ENCODE measurements at places on chromosomes 1 and 21. TPM values are rescaled to one million over a fixed set of nuclear protein-coding genes. Genes with fewer than 3 reads are reported as not detected.

- no peak for DNase-seq
Measured at GRCh38 chr21:31524140-31524539, 135.4 kb upstream of the SOD1 start.

DNA sequence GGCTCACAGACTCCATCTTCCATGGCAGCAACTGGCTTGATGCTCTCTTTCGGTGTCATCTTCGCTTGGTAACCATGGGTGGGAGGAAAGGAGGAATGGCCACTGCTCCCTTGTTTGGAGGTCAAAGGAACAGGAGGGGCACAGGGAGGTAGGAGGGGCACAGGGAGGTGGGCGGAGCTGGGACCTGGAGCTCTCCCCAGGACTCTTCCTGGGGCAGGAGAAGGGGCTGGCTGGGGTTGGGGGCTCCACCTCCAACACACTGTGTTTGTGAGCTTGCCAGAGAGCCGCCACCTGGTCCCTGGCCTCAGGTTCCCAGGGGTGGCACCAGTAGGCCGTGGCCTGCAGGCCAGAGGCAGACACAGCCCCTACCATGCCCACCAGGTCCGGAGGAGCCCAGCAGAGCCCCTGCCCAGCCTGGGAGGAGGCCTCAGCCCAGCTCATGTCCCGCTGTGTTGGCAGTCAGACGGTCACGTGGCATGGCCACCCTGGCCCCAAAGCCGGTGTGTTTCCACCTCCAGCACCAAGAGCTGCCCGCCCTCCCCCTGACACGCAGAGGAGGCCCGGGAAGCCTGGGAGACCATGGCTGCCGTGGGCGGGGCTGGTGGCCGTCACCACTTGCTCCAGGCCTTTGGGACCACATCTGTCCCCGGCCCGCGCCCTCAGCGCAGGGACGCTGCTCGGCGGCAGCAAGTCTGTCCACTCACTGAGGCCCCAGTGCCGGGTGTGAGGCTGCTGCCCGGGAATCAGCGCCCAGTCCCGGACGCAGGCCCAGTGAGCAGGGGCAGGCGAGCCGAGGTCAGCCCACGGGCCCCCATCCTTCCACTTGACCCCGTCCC, 73.9 kb downstream of the MORN1 start:
- no peak for DNase-seq

DNA sequence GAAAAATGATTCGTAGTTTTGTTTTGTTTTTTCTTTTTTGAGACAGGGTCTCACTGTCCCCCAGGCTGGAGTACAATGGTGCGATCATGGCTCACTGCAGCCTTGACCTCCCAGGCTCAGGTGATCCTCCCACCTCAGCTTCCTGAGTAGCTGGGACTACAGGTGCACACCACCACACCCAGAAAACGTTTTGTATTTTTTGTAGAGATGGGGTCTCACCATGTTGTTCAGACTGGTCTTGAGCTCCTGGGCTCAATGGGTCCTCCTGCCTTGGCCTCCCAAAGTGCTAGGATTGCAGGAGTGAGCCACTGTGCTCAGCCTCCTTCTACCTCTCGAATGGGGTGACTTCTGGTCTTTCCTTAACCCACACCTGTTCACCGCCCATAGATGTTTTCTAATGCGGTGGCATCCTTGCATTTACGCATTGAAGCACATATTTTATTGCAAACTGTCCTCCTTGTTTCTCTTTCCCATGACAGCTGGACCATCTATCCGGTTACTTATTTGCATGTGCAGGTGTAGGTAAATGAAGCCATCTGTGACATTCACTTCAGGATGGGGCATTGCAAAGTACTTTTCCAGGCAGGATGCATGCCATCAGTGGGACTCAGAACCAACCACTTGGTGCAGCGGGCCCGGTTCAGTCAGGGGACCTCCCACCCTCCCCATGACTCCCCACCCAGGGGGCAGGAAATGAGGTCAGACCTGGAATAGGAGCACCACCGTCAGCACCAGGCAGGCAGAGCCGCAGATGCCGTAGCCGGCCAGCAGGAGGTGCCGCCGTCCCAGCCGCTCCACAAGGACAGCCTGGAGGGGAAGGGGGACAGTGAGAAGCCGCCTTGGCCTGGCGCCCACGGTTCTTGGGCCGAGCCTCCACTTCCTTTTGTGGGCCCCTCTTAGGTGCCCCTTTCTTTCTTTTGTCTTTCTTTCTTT, 16.5 kb downstream of the SLC2A7 start:
- DNase-seq, result no peak

The WNT2B gene
- 0.67 TPM for total RNA-seq

The MPC2 gene
- total RNA-seq, result 60.4 TPM

DNA sequence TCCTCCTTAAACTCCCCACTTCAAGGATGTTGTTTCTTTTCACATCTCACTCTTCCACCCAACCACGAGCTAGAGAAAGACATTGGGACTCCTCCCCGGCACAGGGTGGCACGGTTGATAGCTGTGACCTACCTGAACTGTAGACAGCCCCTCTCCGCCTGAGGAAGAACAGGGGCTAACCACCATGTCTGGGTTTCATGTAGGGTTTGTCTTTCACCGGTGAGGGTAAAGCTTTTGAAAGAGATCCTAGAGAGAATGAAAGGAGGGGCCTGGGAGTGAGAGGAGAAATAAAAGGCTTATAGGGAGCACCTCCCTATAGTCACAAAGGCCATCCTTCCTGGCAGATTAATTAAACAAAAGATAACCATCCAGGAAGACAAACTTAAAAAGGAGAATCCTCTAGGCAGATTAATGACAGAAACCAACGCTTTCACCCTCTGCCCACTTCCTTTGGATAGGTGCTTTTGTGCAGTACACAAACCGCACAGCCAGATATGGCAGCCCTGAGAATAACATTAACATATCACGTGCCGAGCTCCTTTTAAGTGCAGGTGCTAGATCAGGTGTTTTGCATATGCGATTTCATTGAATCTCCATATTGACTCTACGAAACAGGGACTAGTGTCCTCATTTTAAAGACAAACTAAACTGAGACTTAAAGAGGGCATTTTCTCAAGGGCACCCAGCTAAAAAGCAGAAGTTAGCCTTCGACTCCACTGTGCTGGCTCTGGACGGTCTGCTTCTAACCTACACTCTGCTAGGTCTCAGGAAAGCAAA, 178.1 kb upstream of the RUNX1 start:
- peak; percentile 45 for DNase-seq

GRCh38 chr1:192485692-192486436, 89.7 kb upstream of the RGS1 start:
- DNase-seq, result peak; percentile 95

- DNase-seq, result no peak
Measured at GRCh38 chr1:84683508-84683907, 6.8 kb downstream of the SSX2IP start.

- peak; percentile 43 for DNase-seq
Measured at GRCh38 chr1:243903895-243904294, 53.9 kb upstream of the AKT3 start.

DNA sequence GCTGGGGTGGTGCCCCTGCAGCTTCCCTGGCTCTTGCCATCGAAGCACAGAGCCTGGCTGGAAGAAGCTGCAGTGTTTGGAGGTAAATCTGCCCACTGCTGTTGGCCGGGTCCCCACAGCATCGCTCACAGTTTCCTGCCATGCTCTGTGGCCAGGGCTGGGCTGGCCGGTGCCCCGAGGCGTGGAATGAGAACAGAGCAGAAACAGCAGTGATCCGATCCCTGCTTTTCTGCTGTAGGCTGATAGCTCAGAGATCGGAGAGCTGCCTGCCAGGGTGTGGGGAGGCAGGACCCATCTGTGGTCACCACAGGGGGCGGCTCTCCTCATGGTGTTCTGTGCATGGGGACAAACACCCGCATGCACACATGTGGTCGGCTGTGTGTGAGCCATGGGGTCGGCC, 11.5 kb downstream of the SLC45A1 start:
- no peak for DNase-seq

- no peak for DNase-seq
Measured at GRCh38 chr21:31332525-31332924, 11.5 kb downstream of the TIAM1 start.

DNA sequence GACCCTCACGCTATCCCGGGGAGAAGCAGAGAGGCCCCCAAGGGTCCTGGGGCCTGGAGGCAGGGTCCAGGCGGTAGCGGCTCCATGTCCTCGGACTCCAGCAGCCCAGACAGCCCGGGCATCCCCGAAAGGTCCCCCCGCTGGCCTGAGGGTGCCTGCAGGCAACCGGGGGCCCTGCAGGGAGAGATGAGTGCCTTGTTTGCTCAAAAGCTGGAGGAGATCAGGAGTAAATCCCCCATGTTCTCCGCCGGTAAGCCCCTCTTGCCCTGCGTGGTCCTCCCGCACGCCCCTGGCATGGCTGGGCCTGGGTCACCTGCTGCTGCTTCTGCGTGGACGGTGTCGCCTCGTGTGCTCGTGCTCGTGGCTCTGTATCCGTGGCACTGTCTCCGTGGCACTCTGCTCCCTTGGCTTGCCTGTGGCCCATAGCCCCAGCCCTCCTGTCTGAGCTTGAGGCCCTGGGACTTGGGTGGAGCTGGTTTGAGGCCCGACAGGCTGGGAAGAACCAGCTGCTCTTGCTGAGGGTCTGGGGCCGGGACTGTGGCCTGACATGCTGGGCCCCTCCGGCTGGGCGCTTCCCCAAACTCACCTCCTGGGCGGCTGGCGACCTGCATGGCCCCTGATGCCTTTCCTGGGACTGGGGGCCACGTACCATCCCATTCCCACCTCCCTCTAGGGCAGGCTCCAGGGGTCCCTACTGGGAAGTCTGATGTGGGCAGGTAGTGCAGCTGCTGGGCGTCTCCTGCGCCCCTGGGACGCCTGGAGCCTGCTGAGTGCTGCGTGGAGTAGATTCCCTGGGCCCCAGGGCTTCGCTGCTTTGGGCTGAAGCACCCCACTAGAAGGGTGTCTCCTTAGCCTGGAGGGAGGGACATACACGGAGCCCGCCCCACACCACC, 23.5 kb downstream of the PANK4 start:
- DNase-seq, result no peak

GRCh38 chr1:165726169-165726568, 27.8 kb upstream of the ALDH9A1 start:
- no peak for DNase-seq

The PAX7 gene
- not detected for total RNA-seq

GRCh38 chr1:107695341-107695740, 269.6 kb downstream of the VAV3 start:
- no peak for DNase-seq

The SIM2 gene
- total RNA-seq, result 6.0 TPM

The ATP1A4 gene
- total RNA-seq, result 0.10 TPM

The S100A7 gene
- not detected for total RNA-seq

The TMEM82 gene
- not detected for total RNA-seq

The HEYL gene
- total RNA-seq, result 84.9 TPM

GRCh38 chr1:71785450-71785849, 496.9 kb downstream of the NEGR1 start:
- DNase-seq, result peak; percentile 43

The HES4 gene
- 45.8 TPM for total RNA-seq

The EXO1 gene
- total RNA-seq, result 1.3 TPM

DNA sequence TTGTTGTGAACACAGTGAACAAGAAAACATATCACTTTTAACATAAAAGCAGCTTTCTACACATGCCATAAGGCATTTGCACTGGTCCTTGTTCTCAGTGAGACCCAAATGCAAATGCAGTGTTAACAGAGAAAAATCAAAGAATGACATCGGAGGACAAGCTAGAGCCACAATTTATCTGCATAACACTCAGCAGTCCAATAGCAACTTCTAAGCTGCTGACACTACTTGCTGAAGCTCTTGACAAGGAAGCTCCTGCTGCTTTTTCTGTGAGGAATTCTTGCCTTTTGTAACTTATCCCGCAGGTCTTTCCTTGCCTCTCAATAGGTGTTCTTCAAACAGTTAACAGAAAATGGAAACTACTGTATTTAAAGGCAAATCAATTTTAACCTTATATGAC, 34.7 kb downstream of the USH2A start:
- DNase-seq, result no peak

- DNase-seq, result peak; percentile 11
Measured at GRCh38 chr1:152252157-152252556, 28.2 kb upstream of the HRNR start.

The E2F2 gene
- 0.16 TPM for total RNA-seq

The CR2 gene
- not detected for total RNA-seq

DNA sequence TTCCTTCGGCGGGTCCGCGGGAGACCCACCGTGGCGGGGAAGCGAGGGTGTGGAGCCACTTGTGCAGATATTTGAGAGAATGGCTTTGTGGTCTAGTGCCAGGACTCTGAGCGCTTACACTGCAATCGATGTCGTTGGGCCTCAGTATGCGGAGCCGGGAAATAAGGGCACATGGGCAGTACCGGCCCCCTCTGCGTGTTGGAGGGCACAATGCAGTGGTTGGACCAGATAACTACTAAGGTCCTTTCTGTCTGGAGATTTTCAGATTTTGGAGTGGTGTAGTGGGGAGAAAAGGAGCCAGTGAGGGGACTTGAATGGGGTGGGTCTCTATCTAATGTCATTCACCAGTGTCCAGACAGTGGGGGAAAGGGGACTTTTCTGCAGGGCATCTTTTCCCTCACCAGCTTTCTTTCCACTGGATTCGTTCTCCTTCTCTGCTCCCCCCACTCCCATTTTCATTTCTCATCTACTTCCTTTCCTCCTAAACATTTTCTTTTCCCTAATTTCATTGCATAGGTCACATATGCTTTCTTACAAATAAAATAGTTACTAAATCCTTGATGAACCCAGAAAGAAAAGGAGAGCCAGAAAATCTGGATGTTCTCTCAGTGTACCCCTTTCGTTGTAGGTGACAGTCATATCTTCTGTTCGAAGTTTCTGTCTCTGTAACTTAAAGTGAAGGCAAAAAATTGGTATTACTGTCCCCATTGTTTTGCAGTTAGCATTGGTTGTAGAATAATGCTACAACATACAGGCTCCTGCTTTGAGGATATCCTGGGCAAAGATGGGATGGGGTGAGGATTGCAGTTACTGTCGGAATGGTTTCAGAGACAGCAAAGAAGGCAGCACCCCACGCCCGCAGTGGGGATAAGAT, 1.4 kb downstream of the ATF3 start:
- DNase-seq, result no peak

DNA sequence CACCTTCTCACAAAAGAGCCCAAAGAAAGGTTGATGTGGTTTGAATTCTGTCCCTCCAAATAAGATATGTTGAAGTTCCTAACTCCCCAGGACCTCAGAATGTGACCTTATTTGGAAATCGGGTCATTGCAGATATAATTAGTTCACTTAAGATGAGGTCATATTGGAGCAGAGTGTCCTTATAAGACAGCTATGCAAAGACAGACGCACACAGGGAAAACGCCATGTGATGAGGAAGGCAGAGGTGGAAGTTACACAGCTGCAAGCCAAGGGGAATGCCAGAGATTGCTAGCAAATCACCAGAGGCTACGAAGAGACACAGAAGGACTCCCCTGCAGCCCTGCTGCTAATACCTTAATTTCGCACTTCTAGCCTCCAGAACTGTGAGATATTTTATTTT, 5.2 kb upstream of the ABCB10 start:
- DNase-seq, result peak; percentile 28

DNA sequence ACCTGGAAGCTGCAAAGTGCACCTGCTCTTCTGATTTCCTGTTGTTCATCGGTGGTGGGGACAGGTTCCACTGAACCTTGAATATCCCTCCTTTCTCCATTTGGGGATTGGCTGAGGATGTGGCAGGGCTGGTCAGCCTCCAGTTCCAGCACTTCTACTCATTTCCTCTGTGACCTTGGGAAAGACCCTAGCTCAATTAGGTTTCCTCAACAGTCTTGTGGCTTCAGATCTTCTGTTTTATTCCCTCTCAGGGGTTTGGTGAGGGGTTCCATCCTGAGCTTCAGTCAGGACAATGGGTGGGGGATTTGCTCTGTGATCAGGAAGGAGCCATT, 317.1 kb upstream of the PROX1 start:
- no peak for DNase-seq

- no peak for DNase-seq
Measured at GRCh38 chr1:167837326-167837725, 76.6 kb downstream of the ADCY10 start.

GRCh38 chr1:27643600-27644368, 8.8 kb upstream of the FGR start:
- peak; percentile 70 for DNase-seq

The FCRL1 gene
- not detected for total RNA-seq

Measured in myocyte (in vitro differentiated cells).